ENCODE measurements at places on chromosomes 13 and 19. TPM values are rescaled to one million over a fixed set of nuclear protein-coding genes. Genes with fewer than 3 reads are reported as not detected.

The STAP2 gene
- 9.0 TPM for total RNA-seq

The CLIP3 gene
- total RNA-seq = 15.3 TPM

The PALM3 gene
- total RNA-seq = 1.0 TPM

The SPPL2B gene
- total RNA-seq = 25.3 TPM

The ISOC2 gene
- total RNA-seq = 48.7 TPM

The CNMD gene
- 0.27 TPM for total RNA-seq

Measured in motor neuron (in vitro differentiated cells).